ENCODE measurements at places on chromosomes 6 and 20.

DNA sequence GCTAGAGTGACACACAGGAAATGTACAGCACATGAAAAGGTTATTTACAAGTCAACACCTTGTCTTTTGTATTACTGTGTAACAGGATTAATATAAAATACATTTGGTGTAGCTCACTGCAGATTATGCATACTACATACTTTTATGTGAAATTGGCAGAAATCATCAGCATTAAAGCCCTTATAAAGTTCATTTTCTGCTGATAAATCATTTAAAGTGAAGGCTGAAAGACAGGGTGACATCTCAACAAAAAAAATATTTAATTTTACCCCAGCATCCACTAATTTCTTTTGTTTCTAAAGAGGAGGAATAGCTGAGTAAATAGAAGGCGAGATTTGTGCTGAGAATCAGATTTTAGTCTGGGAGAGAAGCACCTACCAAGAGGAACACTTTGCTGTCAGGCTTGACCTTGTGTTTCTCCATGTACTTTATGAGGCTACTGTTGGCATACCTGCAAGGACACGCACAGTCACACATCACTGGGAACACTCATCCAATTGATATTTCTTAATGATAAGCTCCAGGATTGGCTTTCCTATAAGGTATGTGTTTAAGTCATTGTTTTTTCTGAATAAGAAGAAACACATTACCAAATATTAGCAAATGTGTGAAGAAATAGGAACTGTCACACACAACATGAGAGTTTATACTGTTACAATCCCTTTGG, 146.6 kb upstream of the SLC22A16 start:
- no peak for DNase-seq

GRCh38 chr20:40997116-40997515, 31.5 kb upstream of the TOP1 start:
- no peak for DNase-seq

DNA sequence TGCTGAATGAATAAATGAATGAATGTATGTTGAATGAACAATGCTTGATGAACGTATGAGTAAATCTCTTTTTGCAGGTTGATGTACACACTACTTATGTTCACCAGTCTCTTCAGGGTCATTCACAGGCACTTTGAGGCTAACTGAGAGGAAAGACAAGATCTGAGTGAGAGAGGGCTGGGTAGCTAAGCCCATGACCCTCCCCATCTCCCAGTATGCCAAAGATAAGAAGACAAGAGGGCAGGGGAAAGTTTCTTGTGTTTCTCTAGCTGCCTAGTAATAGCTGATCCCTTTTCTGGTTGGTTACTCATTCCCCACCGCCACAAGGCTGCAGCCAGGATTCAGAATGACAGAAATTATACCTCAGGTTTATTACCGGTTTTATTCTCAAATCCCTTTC, 90.7 kb downstream of the CEP57L1 start:
- DNase-seq = no peak

- DNase-seq = no peak
Measured at GRCh38 chr6:154202339-154202738, 154.3 kb downstream of the IPCEF1 start.

DNA sequence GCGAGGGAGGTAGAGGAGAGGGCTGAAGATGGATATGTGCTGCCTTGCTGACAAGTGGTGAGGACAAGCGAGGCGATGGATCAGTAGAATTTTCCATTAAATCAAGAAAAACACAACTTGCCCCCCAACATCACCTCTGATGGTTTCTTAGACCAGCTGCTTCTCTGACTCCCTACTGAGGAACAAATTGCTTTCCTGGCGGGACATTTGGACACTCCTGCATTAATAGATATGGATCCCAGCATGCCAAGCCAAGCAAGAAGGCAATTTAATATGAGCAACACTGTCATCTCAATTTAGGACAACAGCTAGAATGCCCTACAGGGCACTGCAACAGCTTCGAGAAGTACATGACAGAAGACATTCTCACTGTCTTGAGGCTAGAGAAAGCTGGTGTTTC, 248.4 kb upstream of the AGPAT4 start:
- DNase-seq = no peak

DNA sequence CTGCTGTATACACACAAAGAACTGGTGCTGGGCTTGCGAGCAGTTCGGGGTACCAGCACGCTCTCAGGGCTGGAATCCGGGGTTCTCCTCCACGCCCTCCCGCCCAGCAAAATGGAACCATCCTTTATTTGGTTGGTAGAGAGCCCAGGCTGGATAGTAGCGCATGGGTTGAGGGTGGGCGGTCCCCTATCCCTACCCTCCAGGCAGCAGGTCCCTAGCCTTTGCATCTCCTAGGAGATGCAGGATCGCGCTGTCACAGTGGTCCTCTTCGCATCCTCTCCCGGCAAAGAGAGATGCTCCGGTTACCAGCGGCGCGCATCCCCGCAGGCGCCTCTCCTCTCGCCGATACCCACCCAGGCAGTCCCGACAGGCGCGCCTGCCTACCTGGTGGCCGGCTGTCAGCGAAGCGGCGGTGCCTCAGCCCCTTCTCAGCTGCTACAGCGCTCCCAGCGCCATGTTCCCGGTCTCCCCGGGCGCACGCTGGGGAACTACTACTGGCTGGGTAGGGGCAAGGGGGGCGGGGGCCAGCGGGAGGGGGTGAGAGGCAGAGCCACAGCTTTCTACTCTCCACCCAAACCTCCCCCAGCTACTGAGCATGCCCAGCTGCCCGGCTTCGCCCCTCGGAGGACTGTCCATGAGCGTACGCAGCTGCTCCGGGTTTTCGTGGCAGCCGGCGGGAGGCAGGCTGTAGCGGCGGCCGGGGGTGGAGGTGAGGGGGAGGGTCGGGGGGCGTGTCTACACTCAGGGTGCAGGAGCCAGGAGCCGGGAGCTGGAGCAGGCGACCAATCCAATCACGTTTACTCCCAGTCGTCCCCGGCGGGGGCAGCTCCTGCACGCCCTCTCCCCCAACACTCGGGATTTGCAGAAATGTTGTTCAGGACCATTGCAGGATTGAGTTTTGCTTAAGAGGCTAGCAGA, at the start of gene PAK5:
Gene PAK5 (minus strand): TSS at position 699 of the 918 bp plus-strand sequence. CDS start 194,748 bp downstream, outside the sequence.
- DNase-seq = no peak

DNA sequence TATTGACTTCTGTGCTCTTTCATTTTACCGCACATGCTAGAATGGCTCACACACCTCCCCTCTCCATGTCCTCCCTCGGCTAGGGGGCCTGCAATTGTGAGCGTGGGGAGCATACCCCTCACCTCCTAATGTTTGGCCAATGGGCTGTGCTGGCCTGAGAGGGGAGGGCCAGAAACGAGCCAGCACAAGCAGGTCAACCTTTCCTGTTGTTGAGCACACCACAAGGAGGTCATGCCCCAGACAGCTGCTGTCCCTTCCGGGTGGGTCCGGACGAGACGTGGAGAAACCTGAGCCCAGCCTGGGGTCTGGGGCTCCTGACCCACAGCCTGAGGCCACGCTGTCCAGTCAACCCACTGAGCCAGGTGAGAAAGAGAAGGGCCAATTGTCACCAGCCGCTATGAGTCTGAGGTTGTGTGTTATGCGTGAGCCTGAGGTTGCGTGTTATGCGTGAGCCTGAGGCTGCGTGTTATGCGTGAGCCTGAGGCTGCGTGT, 77.4 kb downstream of the TTLL2 start:
- DNase-seq = no peak

DNA sequence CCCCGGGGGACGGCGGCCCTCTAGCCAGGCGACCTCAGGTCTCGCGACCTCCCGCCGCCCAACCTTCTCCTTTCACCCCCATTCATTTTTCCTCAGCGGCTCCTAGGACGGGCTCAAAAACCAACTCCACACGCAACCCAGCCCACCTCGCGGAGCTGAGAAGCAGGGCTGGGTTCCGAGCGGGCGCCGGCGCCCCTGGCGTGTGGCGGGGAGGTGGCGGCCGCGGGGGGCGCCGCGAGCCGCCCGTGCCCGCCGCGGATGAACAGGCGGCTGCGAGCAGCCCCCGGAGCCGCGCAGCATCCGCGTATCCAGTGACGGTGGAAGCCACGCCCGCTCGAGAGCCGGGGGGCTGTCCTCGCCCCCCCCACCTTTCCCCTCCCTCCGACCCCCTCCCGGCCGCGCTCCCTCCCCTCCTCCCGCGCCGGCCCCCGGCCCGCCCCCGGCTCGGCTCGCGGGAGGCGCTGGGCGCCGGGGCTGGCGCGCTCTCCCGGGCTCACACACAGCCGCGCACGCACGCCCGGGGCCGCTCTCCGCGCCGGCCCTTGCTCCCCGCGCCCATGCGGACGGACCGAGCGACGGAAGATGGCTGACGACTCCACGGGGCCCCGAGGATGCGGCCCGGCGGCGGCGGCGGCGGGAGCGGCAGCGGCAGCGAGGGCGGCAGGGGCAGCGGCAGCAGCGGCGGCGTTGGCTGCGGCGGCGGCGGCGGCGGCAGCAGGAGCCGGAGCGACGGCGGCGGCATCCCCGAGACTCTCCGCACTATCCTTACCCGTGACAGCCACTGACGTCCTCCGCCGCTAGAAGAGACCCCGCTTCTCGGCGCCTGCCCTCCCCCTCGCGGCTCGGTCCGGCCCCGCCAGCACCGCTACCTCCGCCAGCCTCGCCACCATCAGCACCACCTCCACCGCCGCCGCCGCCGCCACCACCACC, at the start of gene SOBP:
Gene SOBP (plus strand): TSS at position 482 of the 930 bp plus-strand sequence. CDS start 500 bp downstream, outside the sequence.
- DNase-seq = peak; percentile 73

DNA sequence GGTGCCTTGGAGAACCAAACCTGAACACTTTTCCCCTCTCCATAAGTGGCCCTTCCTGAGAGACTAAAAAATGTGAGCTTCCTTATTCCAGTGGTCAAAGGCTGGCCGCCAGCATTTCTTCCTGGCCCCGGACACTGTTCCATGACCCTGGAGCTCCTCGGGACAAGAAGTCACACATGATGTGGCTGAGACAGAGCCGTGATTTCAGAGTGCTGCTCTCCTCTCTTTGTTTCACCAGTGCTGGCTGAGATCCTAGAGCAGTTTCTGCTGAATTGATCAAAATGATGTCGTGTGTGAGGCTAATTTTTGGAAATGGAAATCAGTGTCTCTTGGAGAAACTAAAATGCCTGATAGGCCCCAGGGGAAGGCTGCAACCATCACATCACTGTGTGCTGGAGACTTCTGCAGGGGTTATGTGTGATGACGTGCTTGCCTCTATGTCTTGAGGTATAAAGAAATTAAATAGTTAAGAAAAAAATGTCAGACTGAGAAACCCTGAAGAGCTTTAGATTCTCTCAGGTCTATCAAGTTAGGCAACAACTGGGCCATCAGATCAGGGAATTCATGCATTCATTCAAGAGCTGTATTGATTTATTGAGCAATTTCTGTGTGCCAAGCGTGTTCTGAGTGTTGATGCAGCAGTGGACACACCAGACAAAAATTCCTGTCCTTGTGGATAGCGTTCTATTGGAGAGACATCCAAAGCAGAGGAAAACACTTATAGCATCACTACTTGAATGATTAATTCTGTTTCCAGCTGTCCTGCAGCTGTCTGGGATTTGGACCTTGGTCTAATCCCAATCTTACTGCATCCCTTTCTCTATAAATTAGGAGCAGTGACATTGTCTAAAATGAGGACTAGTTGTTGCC, 72.7 kb upstream of the CCN6 start:
- no peak for DNase-seq

DNA sequence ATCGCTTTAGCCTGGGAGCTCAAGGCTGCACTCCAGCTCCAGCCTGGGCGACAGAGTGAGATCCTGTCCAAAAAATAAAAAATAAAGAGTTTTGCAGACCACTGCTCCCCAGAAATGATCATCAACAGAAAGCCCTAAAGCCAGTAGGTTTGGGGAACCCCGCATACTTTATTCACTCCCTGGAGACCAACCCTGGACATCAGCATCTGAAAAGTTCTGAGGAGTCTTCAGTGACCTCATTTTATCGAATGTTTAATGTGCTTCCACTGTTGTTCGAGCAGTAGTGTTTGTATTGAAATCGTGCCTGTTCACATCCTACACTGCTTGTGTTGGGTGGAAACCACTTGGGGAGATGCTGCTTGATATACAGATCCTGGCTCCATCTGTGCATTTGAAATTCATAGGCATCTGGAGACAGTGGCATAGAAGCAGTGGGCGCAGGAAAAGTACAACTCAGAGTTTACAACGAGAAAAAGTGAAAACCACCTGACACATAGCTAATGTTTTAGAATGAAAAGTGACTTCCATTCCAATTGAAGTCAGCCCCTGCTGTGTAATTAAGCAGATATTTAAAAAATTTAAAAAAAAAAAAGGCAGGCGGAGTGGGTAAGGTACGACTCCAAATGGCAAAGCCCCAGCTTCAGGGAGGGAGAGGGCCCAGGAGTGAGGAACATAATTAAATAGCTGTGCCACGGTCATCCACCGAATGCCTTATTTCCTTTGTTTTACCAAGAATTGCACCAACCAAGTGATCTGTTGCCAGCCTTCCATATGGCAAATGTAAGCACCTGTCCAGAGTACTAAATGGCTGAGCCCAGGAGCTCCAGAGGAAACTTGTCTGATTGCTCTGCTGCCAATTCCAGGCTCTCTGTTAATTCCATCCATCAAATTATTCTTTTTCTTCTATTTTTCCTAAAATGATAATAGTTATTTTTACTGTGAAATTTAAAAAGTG, 100.4 kb upstream of the NAA20 start:
- DNase-seq = no peak

GRCh38 chr20:8526610-8527009, 394.5 kb downstream of the PLCB1 start:
- DNase-seq = no peak

- DNase-seq = no peak
Measured at GRCh38 chr6:156602066-156602385, 175.2 kb upstream of the ARID1B start.

DNA sequence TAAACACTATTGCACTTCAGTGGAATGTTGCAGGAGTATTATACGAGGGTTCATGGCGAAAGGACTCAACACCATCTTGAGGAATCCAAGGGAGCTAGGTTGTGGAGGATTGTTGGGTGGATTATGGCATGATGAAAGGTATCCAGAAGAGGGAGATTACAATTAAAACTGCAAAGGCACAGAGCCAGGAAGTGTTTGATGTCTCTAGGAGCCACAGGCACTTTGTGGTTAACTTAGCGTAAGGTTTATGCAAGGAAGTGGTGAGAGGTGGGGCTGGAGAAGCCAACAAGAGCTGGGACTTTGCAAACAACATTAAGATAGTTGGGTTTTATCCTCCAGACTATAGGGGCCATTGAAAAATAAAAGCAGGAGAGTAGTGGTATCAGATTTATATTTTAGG, 86.6 kb upstream of the TPD52L1 start:
- no peak for DNase-seq

DNA sequence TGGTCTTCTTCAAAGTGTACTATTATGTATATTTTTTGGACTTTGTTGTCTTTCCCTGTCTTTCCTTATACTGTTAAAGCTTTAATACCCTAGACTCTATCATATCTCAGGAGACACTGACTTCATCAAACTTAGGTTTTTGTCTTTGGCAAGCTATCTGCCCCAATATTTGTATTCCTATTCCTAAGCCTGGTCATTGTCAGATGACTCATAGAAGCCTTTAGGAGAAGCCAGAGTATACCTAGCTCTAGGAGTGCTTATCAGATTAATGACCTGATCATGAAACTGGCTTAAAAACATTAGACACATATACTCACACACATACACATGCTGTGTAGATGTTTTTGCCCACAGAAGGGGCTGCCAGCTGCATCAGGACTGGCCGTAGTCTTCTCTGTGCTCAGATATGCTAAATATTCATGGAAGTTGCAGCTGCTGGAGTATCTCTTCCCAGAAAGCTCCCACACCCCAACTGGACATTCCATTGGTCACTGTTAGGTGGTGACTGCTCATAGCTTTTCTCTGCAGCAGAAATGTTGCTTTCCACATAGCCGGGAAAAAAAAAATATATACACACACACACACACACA, 102.0 kb downstream of the ANKS1A start:
- no peak for DNase-seq
